Stimulated activated CD4-positive, alpha-beta T cell treated with anti-CD3 and anti-CD28 coated beads, Interleukin-12 subunit alpha, Interleukin-12 subunit beta, amount 100 ng/mL, for 4 hours (primary cell): ENCODE measurements at places on chromosomes 11 and 22.

DNA sequence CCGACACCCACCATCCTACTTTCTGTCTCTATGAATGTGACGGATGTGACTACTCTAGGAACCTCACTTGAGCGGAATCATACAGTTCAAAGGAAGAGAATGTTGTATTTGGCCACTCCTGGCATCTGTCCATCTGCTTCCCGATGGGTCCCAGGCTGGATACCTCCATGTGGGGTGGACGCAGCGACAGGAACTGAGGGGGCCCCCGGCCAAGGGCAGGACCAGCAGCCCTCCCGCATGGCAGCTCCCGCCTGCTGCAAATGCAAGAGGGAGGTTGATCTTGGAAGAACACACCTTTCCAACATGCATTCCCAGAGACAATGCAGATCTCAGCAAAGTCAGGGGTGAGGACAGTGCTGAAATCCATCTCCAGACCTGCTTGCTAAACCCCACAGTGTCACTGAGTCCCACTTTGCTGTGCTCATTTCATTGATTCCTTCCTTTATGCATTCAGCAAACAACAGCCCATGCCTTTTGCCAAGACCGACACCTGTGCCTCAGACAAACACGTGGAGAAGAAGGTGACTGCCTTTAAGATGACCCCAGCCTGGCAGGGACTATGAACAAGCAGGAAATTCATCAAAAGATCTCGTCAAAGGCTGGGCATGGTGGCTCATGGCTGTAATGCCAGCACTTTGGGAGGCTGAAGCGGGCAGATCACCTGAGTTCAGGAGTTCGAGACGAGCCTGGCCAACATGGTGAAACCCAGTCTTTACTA lies 246.2 kb downstream of the CTTN start:
- no peak for DNase-seq

GRCh38 chr11:57568330-57568766 lies 876 bp upstream of the UBE2L6 start:
- peak; percentile 90 for DNase-seq

DNA sequence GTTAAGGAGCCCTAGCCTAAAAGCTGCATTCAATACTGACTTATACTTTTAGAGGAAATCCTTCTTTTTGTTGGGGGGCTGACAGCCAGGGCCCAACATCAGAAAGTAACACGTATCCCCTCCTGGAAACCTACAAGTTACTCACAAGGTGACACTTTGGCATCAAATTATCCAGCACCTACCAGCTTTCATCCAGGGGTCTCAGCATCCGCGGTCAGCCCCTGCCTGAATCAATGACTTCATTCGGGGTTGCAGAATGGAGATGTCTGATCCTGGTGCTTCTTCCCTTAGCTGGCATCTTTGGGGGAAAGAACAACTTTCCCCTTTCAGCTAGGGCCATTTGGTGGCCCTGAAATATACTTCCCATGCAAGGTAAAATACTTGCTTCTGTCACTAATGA lies 5.3 kb upstream of the NAP1L4 start:
- no peak for DNase-seq

- peak; percentile 21 for DNase-seq
Measured at GRCh38 chr11:118996926-118997626, 862 bp upstream of the CENATAC start.

GRCh38 chr22:43136255-43136654 lies 6.9 kb downstream of the MCAT start:
- peak; percentile 45 for DNase-seq

GRCh38 chr11:83809274-83809673 lies 523.1 kb upstream of the CCDC90B start:
- no peak for DNase-seq

GRCh38 chr11:20278727-20279126 lies 84.8 kb upstream of the HTATIP2 start:
- no peak for DNase-seq

DNA sequence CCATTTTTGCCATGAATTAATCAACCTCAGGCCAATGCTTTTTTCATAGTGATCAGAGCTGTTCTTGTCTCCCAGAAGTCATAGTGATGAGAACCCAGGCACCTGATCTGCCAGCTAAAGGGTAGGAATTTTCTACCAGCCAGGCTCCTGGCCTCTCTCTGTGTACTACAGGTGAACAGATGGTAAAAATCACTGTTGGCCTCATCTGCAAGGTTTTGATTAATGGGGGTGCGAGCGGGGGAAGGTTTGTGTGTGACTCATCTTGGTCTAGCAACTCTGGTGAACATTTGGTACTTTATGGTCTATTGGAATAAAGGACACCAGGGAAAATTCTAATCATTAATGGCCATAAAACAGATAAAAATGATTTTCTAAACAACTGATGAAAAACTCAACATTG lies 14.4 kb upstream of the APOL4 start:
- no peak for DNase-seq

DNA sequence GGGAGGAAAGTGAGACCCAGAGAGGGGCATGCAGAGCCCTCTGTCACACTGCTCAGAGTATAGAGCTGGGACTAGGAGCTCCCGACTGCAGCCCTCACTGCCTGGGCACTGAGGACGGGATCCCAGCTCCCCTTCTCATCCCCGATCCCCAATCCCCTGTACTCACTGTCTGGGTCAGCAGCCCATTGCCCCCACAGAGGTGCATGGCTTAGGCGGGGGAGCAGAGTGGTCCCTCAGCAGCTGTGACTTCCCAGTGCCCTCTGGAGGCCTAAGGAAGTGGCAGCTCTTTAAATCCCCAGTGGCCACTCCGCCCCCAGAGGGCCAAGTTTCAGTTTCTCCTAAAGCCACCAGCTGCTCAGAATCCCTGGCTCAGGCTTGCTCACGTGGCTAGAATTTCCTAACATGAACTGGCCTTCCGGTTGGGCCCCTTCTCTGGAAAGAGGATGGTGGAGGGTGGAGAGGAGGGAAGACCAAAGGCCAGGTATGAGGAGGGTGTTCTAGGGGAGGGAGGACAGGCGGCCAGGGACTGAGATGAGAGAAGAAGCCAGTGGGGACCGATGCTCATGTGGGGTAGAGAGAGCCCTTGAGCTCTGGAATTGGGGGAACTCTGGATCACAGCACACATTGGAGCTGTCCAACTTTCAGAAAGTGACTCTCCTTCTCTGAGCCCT lies at the start of gene BATF2:
BATF2 (minus strand) TSS at position 262 of the 671 bp plus-strand sequence; CDS start at position 205, 57 bp downstream.
- no peak for DNase-seq

DNA sequence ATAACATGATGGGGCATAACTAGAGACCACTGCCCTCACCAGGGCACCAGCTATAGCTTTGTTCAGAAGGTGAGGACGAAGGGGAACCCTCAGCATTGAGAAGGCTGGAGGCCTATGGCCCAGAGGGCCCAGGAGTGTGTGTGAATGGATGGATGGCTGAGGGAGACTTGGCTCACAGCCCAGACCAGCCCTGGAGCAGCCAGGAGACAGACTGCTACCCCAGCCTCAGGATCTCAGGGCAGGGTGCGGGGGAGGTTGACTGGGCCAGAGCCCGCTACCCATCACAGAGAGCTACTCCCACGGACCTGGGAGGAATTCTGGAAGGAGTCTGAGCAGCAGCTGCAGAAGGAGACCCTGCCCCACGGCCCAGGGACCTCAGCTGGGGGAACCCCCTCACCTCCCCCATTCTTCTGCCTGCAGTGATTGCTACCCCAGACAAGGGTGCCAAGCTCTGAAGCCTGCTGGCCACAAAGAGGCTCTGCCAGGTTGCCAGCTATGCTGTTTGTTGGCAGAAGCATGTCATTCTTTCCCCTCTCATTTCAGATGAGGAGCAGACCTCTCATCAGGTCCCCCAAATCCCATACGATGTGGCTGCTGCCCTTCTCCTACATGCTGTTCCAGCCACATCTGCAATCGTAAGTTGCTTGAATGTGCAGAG lies 5.4 kb upstream of the CSDC2 start:
- no peak for DNase-seq

GRCh38 chr22:47884200-47884599 lies 1121.8 kb downstream of the TBC1D22A start:
- DNase-seq: no peak

DNA sequence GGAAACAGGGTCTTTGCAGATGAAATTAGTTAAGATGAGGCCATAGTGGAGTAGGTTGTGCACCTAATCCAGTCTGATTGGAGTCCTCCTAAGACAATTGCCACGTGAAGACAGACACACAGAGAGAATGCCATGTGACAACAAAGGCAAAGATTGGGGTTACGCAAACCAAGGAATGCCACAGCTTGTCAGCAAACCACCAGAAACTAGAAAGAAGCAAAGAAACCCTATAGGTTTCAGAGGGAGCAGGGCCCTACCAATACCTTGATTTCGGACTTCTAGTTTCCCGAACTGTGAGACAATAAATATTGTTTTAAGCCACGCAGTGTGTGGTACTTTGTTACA lies 8.2 kb upstream of the LAYN start:
- no peak for DNase-seq

DNA sequence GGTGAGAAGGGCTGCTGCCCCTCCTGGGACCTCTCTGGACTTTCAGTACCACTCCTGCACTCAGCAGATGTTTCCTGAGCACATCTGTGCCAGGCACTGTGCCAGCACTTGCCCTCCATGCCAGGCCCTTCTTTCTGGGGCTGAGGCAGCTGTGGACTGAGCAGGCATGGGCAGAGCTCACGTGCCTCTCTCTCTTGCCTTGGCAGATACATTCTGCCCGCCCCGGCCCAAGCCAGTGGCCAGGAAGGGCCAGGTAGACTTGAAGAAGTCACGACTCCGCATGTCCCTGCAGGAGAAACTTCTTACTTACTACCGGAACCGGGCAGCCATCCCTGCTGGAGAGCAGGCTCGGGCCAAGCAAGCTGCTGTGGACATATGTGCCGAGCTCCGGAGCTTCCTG lies 8.3 kb upstream of the ATF4 start:
- no peak for DNase-seq

- DNase-seq: no peak
Measured at GRCh38 chr22:26648528-26649388, 8.6 kb upstream of the MIAT start.

- no peak for DNase-seq
Measured at GRCh38 chr11:13214276-13214675, 63.3 kb upstream of the BMAL1 start.

GRCh38 chr22:45098056-45098455 lies 65.7 kb upstream of the NUP50 start:
- DNase-seq: no peak

DNA sequence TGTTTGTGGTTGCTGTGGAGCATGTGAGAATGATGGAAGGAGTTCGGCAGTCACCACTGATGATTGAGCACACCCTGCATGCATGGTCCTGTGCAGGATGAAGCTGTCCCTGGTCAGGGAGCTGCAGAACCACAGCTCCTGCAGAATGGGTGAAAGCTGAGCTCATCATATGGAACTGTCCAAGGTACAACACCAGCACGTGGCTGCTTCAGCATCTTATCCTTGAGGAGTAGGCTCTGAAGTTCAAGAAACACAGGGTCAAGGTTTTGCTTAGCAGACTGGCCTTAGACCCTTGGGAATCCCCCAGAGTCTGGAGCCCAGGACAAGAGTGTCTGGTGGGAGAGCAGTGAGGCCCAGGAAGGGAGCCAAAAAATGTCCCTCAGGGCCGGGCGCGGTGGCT lies 182.4 kb upstream of the LARGE1 start:
- no peak for DNase-seq

- DNase-seq: no peak
Measured at GRCh38 chr22:33028234-33028633, 29.9 kb downstream of the SYN3 start.

DNA sequence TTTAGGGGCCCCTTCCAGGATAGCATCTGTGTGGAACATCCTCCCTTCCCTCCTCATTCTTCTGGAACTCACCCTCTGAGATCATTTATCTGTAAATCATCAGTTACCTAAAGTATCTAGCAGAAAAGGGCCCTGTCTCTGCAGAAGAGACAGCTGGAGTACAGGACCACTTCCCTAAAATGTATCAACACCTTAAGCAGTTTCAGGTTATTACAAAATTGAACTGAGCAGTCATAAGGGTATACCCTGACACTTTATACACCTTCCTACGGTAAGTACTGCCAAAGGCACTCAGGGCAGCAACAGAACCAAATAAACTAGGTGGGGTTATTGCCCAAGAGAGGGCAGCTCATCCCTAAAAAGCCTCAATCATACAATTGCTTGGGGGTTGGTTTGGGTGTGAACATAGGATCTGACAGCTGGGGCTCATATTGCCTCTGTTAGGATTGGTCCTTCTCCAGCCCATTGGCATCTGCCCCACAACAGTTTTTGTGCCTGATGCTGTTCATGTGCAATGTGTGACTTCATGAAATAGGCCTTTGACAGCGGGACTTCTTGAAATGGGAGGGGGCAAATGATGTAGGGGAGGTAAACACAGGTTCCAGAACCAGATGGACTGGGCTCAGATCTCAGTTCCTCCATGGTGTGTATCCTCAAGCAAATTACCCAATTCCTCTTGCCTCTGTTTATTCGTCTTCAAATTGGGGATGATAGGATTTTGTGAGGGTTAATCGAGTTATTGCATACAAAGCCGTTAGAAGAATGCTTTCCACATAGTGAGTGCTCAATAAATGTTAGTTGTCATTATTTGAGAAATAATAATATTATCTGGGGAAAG lies 2.9 kb downstream of the POU2AF3 start:
- DNase-seq: no peak

DNA sequence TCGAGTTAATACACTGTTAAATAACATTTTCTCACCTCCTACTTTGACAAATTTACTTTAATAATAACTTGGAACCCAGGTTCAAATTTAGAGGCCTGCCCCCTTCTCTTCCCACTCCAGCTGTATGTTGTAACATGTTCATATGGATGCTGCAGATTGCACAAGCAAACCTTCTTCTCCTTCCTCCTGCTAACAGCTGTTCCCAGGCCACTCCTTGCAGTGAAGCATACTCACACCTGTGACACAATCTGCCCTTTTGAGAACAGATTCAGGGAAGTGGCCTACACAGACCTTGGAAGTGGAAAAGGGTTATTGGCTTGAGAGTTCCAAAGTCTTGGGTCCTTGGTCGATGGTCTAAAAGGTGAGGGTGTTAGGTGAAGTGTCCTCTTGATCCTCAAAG lies 131.9 kb downstream of the TEAD1 start:
- no peak for DNase-seq

DNA sequence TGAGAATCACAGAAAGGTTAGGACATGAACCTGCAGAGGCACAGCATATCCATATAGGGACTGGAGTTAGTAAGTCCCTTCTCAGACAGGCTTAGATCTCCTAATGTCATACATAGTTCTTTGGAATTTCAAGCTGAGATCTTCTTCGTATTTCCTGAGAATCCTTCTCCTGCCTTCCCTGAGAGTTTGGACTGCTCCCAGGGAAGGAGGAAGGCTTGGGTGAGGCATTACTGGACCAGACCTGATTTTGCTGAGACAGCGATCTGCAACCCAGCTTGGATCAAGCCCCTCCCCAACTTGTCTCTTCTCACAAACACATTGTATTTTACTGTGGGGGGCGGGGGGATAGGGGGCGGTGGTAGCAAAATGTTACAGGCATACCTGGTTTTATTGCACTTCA lies 108.5 kb downstream of the TSPAN18 start:
- no peak for DNase-seq

DNA sequence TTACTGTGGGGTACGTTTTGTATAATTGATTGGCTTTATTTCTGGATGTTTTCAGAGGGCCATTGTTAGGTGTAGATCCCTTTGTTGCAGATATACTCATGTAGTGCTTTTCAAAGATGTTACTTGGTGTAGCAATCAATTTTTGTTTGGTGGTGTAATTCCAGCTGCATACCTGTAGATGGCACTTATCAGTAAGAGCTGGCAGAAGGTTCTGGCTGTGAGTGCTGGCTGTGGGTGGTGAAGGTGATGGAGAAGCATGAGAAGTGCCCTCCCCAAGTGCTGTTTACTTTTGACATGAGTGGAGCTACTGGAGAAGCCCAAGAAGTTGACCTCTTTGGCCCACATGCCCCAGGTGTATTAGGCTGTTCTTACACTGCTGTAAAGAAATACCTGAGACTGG lies 1074.9 kb downstream of the FAM181B start:
- DNase-seq: no peak

- DNase-seq: no peak
Measured at GRCh38 chr11:86335131-86335767, 33.2 kb downstream of the HIKESHI start.

- DNase-seq: no peak
Measured at GRCh38 chr11:56783448-56784041, 35.0 kb upstream of the OR9G4 start.
